Activated T-helper 1 cell treated with anti-CD3 and anti-CD28 coated beads, Interleukin-12 subunit alpha, Interleukin-12 subunit beta, Interleukin-2, Interleukin-4 antibody, amounts not matched to agents 30 ng/mL and 10 ng/mL and 1 ng/mL, durations not matched to agents 14 hours and 24 hours and 36 hours (primary cell): ENCODE measurements at places on chromosomes 5 and 9. TPM values are rescaled to one million over a fixed set of nuclear protein-coding genes. Genes with fewer than 3 reads are reported as not detected.

GRCh38 chr5:174972291-174972690 is 247.9 kb downstream of the MSX2 start:
- DNase-seq: no peak

DNA sequence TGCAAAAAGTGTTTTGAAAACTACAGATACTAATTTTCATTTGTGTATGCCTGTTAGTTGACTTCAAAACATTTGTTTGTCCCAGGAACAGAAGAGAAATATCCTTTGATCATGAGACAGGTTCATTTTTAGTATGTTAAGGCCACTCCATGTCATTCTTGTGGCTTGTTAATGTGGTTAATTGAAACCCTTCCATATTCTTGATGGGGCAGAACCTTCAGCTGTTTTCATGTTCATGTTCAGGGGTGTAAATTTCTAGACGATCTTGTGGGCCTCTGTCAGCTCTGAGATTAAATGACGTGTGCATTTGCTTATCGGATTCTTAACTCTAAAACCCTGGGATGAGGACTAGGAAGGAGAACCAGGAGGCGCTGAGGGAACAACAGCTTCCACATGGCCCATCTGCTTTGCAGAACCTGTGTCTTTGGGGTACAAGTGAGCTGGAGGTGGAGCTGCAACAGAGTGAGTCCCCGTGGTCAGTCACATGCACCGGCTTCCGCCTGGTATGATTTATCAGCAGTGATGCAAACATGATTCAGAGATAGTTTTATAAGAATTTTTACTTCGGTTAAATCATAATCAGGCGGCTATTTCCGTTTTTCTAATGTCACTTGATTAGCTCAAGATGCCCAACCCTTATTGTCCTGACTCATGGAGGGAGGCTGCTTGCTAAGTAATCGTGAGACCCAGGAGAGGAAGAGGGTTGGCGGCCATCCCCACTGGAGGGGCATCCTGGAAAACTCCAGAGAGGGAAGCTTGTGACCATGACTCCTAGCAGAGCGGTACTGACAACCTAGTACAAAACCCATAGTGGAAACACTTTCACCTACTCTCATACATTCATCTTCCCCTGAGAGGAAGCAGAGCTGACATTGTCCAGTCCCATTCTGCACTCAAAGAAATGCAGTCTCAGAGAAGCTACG is 138.4 kb downstream of the C9orf152 start:
- no peak for DNase-seq

GRCh38 chr9:1759009-1759408 is 256.1 kb upstream of the SMARCA2 start:
- no peak for DNase-seq

DNA sequence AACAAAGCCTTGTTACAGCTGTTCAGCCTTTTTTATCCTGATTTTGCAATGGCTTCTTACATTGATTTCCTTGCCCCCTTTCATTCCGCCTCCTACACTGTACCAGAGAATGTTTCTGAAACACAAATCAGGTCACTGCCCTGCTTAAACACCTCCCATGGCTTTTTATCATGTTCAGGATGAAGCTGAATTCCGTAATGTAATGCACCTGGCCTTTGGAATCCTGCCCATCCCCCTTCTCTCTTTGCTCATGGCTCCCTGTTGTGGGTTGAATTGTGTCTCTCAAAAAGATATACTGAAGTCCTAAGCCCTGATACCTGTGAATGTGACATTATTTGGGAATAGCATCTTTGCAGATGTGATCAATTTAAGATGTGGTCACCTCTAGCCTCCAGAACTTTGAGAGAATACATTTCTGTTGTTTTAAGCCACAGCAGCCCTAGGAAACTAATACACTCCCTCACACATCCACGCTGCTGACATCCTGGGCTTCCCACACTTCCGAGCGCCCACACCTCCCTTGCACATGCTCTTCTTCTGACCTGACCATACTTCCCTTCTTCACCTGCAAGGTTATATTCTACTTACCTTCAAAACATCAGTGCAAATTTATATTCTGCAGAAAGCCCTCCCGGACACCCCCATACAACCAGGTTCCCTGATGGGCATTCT is 101.2 kb downstream of the DNAH5 start:
- DNase-seq: no peak

- no peak for DNase-seq
These were observed 29.5 kb upstream of the ALDH1B1 start for GRCh38 chr9:38362852-38363588.

- no peak for DNase-seq
These were observed 16.3 kb upstream of the NANS start for GRCh38 chr9:98040212-98040611.

DNA sequence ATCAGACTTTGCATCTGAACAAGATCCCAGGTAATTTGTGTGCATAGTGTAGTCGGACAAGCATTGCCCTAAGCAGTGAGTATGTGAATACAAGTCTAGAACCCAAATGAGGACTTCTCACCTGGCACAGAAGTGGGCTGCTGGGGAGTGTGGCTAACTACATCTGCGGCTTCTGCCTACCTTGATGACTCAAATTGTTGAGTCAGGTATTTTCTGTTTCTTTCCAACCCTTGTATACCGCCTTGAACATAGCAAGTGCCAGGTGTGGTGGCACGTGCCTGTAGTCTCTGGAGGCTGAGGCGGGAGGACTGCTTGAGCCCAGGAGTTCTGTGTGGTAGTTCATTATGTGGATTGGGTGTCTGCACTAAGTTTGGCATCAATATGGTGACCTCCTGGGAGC is 7.9 kb upstream of the JADE2 start:
- DNase-seq: no peak

- no peak for DNase-seq
These were observed 140.2 kb downstream of the RGS3 start for GRCh38 chr9:113603773-113604172.

DNA sequence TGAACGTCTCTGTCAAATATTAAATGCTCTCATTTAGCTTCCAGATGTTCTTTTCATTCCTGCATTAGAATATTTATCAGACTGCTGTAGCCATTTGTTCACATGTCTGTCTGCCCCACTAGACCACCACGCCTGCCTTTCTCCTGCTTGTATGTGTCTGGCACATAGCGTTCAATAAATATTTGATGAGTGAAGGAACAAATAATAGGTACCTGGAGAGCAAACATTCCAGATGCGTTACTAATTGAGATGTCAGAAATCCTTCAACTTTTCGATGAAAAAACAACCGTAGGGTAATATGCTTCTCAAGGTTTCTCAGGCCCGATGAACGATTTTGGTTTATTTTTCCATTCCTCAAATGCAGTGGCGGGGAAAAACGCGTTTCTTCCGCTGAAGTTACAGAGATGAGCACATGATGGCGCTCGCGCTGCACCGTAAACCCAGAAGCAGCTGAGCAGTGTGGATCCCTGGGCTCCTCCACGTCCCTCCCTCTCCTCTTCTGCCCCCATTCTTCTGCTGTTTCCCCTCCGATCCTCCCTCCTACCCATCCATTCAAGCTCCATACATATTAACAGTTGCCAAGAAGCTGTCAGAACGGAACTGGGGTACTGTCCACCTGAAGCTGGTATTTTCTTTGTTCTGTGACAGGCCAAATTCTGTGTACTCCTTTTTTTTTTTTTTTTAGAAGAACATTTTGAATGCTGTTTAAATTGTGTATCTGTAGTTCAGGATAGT is 245.4 kb downstream of the MPDZ start:
- no peak for DNase-seq

DNA sequence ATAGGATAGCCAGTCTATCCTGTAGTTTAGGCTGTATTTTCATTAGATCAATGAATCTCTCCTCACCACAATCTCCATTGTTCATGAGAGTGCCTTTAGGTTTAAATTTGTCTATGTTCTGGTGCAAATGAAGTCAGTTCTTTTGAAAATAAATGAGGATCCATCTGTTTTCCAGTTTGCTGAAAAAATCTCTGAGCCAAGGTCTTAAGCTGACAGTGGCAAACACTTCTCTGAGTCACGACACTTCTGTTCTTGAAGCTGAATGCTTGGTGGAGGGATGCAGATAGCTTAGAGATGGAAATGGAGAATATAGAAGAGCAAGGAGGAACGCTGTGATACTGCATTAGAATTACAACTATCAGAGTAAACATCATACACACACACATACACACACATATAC is 34.9 kb downstream of the DMRTA1 start:
- no peak for DNase-seq

GRCh38 chr5:7869474-7870136 is 657 bp downstream of the MTRR start:
- peak; percentile 30 for DNase-seq

DNA sequence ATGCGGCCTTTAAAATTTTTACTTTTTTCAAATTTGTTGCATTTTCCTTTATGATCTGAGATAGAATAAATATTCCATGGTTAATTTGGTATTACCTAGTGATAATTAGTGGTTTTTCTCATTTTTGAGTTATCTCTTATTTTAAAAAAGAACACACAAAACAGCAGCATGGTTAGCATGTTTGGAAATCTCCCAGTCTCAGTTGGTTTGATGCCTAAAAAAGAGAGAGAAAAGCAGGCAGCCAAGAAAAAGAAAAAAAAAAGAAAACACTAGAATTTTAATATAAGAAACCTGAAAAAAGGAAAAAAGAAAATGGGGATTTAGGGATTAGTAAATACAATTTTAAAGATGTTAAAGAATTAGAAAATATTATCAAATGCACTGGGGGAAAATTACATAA is 15.3 kb downstream of the SUSD1 start:
- no peak for DNase-seq

- DNase-seq: no peak
These were observed 26.5 kb downstream of the SARDH start for GRCh38 chr9:133711428-133712220.

DNA sequence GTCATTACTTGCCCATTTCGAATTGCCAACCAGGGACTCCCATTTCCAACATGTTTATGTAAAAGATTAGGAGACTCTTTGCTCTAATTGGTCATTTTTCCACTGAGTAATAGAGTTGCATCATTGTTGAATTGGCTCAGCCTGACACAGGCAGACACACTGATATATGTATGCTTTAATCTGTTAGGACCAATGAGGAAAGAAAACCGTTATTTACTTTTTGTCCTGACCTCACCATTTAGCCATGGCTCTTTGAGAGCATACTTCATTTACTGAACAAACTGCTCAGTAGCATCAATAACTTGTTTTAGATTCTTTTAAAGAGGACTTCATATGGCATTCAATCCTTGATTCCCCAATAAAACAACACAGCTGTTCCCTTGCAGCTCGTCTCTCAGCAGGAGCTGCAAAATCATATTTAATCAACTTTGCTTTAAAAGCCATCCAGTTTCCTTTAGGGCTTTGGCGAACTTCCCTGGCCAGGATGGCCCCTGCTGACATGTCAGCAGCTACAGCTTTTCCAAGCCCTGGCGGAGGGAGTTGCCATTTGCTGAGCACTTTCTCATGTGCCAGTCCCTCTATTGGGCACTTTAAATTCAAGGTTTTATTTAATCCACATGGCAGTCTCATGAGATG is 251.5 kb upstream of the TNC start:
- no peak for DNase-seq

DNA sequence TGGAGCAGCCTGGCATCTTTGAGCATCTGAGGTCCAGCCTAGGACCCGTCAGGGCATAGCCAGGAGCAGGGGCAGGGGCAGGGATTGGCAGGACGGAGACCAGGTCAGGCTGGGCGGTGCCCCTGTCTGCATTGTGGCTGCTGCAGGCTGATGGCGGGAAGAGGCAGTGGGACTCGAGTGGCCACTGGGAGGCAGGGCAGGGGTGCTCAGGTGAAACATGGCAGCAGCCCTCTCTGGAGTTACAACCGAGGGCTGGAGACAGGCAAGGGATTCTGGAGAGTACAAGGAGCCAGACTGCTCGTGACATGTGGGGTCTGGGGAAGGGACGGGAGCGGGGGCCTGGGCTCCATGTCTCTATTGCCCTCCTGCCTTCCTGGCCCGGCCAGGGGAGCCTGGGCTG is 97.4 kb upstream of the RAPGEF1 start:
- no peak for DNase-seq

DNA sequence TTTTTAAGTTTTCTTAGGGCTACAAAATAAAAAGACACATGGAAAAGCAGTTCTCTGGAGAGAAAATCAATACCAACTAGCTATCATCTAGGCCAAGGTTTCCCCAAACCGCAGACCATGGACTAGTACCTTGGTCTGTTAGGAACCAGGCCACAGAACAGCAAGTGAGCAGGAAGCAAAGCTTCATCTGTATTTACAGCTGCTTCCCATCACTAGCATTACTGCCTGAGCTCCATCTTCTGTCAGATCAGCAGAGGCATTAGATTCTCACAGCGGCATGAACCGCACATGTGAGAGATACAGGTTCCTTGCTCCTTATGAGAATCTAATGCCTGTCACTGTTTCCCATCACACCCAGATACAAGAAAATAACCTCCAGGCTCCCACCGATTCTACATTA is 1907.6 kb upstream of the ACO1 start:
- no peak for DNase-seq

DNA sequence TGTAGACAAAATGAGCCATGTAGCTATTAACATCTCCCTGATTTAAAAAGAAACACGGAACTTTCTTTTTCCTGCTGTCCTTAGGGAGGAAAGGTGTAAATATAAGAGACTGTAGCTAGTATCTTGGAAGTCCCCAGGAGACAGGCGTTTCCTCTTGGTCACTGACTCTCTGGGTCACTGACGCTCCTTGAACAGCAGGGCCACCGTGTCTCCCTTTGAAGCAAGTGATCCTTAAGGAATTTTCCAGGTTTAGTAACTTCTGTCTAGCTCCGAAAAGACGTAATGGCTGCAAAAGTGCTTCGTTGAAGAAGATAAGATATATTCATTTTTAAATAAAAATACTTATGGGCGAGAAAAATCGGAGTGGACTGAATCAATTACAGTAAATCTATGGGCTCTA is 745 bp upstream of the CLTA start:
- no peak for DNase-seq

GRCh38 chr5:90161414-90161813 is 248.1 kb downstream of the CETN3 start:
- DNase-seq: no peak

- DNase-seq: no peak
These were observed 80.3 kb downstream of the EPB41L4A start for GRCh38 chr5:112338681-112339337.

ANKRD34B gene
- not detected in 2 replicates for total RNA-seq

FASTKD3 gene
- total RNA-seq: 13.5 and 18.6 TPM in 2 replicates

SPATA31A3 gene
- total RNA-seq: not detected in 2 replicates

MARCOL gene
- not detected in 2 replicates for total RNA-seq

PCDHGB1 gene
- 0.18 and 0.32 TPM in 2 replicates for total RNA-seq

C5orf58 gene
- not detected in 2 replicates for total RNA-seq

ERBIN gene
- 29.8 and 32.9 TPM in 2 replicates for total RNA-seq

LOX gene
- not detected in 2 replicates for total RNA-seq
